ENCODE measurements at places on chromosomes 4 and X.

GRCh38 chrX:1435241-1435895, 17.3 kb downstream of the ASMTL start:
- DNase-seq: no peak

GRCh38 chrX:79270401-79270800, 96.7 kb downstream of the ITM2A start:
- peak; percentile 49 for DNase-seq

- DNase-seq: no peak
These were observed 516.4 kb upstream of the BOD1L1 start for GRCh38 chr4:14143892-14144291.

DNA sequence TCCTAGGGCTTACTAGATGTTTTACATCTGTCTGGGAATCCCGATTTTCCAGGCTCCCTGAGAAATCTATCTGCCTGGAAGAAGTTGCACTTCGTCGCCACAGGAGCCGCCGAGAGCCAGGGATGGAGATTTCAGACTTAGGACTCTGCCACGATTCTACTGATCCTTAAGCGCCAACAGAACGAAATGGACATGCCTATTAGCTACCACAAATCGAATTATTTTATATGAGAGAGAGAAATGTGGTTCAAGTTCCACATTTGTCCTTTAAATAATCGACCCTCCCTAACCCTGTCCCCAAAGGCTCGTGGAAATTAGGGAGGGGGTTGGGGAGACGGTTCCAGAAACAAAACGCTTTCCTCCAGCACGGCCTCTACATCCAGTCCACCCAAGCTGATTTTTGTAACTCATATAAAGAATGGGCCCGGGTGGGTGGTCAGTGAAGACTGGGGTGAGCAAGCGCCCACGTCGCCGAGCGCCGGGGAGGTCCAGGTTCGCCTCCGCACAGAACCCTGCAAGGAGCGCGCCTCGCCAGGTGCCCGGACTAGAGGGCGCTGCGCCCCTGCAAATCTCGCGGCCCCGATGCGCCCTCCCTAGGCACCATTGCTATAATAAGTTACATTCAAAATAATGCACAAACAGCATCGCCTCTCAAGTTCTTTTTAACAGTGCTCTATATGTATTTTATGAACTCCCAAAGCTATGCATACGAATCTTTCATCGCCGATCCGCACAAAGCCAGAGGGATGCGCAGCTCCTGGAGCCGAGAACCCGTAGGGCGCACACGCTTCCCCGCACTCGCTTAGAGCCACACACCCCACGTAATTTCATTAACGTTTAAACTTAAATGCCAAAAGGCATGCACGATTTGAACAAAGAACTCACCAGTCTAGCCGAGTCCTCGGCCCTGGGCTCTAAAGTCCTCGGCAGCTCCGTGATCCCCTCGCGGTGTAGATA, 2.1 kb upstream of the FAT1 start:
- DNase-seq: peak; percentile 90

DNA sequence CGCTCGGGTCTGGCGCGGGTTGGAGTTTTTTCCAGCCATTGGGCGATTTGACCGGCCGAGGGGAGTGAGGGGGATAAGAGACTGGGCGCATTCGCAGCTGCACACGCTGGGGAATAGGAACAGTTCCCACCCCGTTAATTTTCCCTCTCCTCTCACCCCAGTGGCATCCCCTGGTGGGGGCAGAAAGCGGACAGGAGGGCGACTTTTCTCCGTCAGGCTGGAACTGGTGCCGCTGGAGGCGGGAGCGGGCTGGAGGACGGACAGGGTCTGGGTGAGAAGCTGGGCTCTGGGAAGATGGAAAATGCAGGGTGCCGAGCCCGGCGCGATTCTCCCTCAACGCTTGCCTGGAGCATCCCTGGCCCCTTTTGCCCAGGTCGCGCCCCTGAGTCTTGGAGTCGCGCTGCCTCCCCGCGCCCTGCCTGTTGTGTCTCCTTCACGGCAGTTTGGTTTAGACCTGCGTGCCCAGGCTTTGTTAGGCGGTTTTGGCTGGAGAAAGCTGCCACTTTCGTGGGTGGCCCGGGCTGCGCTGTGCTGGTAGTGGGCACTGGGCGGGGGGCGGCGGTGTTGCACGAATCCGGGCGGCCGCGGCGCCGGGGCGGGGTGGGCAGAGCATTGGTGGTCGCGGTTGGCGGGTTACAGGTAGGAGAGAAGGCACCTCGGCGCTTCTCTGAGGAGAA, 2.0 kb downstream of the ADGRL3 start:
- DNase-seq: peak; percentile 53

- no peak for DNase-seq
These were observed 19.0 kb upstream of the IRAK1 start for GRCh38 chrX:154038656-154039055.

DNA sequence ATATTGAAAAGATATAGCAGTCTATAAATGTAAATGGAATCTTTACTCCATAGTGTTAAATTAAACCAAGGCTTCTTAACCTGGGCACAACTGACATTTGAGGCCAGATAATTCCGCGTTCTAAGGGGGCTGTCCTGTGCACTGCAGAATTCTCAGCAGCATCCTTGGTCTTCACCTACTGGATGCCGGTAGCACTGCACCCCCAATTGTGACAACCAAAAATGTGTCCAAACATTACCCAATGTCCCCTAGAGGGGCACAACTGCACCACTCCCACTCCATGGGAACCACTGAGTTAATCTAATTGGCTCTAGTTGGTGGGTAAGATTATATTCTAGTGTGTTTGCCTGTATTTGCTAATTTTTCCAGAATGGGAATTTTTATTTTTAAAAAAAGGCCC, 16.6 kb downstream of the AP1S2 start:
- DNase-seq: no peak
